ENCODE measurements at places on chromosomes 1 and 21.

- no peaks in the 10 kb centered on the region for H3K27me3 ChIP-seq
- H3K4me1 ChIP-seq, result peaks cover 20% of the 10 kb centered on the region
- peak overlapping the region; percentile 94 for H3K4me3 ChIP-seq
Observed at GRCh38 chr1:65149351-65150107, 1.5 kb downstream of the AK4 start.

DNA sequence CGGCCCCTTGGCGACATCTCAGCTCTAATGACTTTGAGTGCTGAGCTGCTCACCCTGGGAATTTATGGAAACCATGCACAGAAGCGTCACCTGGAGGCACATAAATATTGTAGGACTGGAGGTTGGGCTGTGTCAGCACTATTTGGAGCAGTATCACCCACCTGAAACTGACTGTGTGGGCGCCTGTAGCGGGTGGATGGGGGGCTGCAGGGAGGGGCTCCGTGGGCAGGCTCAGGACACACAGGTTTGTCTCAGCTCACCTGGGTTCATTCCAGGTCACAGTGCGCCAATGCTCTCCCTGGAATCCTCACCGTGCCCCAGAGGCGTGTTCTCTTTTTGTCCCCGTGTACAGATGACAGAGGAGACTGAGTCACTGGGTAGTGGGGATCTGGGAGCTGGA lies 74.8 kb upstream of the ACTL8 start:
- H3K27ac ChIP-seq, result no peak overlapping the region
- no peaks in the 10 kb centered on the region for H3K36me3 ChIP-seq
- H3K4me1 ChIP-seq, result peaks cover 11% of the 10 kb centered on the region
- no peak overlapping the region for H3K4me3 ChIP-seq
- DNase-seq, result no peak

DNA sequence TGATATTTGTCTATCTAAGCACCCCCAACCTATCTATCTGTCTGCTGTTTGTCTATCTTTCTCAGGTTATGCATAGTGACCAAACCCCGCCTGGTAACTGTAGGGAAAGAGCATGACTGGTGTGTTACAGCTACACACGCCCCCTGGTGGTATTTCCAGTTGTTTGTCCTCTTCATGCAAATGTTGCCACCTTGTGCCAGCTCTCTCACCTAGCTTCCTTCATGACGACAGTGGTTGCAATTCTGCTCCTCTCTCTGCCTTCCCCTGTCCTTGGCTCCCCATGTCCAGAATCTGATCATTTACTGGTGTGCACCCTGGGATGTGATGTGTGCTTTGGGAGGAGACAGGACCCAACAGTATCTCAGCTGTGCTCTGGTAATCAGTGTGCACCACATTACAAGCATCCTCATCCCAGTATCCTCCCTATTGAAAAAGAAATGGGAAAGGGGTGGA lies 8.1 kb upstream of the INKA2 start:
- H3K4me3 ChIP-seq, result no peak overlapping the region
- no peak overlapping the region for H3K27ac ChIP-seq
- no peaks in the 10 kb centered on the region for H3K27me3 ChIP-seq
- H3K4me1 ChIP-seq, result peaks cover 3% of the 10 kb centered on the region
- no peak for DNase-seq
- no peaks in the 10 kb centered on the region for H3K36me3 ChIP-seq

GRCh38 chr1:91757763-91758460 lies 128.0 kb downstream of the TGFBR3 start:
- H3K36me3 ChIP-seq, result peaks cover 7% of the 10 kb centered on the region
- H3K27ac ChIP-seq, result peak overlapping the region; percentile 82
- no peak for DNase-seq
- H3K4me1 ChIP-seq, result peaks cover 100% of the 10 kb centered on the region
- H3K4me3 ChIP-seq, result no peak overlapping the region

- no peaks in the 10 kb centered on the region for H3K36me3 ChIP-seq
- H3K4me1 ChIP-seq, result peaks cover 10% of the 10 kb centered on the region
- H3K27me3 ChIP-seq, result no peaks in the 10 kb centered on the region
- no peak overlapping the region for H3K4me3 ChIP-seq
Observed at GRCh38 chr21:16976193-16976592, 536.6 kb upstream of the CXADR start.

DNA sequence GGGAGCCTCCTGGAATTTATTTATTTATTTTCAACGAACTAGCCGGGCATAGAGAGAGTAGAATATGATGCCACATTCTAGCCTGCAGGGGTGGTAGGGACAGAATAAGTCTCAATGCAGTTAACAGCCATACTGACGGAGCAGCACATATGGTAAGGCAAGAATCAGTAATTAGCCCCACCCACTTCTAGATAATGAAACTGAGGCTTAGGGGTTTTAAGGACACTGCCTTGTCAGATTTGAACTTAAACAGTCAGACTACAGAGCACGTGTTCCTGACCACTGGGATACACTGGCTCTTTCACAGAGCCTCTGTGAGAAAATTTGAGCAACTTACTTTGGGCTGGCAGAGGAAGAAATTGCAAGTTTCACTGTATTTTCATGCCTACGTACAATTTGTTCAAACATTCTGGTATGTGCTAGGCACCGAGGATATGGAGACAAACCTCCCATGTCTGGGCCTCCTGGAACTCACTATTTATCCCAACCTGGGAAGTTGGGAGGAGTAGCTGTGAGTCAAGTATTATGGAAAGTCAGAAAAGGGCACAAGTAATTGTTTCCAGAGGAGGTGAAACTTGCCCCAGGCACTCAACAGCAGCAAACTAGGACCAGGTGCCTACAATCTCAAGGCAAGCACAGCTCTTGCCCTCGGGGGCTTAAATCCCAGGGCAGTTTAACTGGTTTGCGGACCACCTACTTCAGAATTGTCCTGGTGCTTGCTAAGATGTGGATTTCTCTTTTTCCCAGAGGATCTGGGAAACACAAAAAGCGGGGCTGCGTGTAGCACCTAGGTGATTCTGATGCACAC lies 1.6 kb upstream of the CLIC4 start:
- no peak for DNase-seq
- H3K27ac ChIP-seq, result peak overlapping the region; percentile 100
- peak overlapping the region; percentile 25 for H3K4me3 ChIP-seq
- H3K36me3 ChIP-seq, result no peaks in the 10 kb centered on the region

- no peaks in the 10 kb centered on the region for H3K36me3 ChIP-seq
- DNase-seq, result no peak
- peaks cover 17% of the 10 kb centered on the region for H3K4me1 ChIP-seq
- H3K27ac ChIP-seq, result no peak overlapping the region
Observed at GRCh38 chr1:197924516-197925123, 7.4 kb downstream of the LHX9 start.

GRCh38 chr1:208154679-208155642 lies 89.2 kb downstream of the PLXNA2 start:
- H3K36me3 ChIP-seq, result no peaks in the 10 kb centered on the region
- no peak overlapping the region for H3K27ac ChIP-seq

DNA sequence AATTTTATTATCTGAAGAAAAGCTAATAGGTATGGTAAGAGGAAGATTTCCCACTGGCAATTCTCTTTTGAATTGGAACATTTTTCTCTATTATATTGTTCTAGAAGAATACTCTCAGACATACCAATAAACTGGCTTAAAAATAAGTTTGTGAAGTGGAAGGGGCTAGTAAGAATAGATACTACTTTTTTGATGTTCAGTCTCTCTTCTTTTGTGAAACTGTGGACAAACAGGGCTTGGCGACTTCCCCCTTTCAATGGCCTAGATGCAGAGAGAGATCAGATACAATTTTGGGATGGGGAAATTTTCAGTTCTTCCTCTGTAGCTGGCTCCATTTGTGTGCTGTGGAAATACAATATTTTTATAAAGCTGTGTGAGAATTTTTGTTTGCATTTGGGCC lies 2.5 kb downstream of the PBX1 start:
- no peaks in the 10 kb centered on the region for H3K36me3 ChIP-seq
- peaks cover 19% of the 10 kb centered on the region for H3K4me1 ChIP-seq
- peak overlapping the region; percentile 84 for H3K27ac ChIP-seq
- no peak for DNase-seq
- no peaks in the 10 kb centered on the region for H3K27me3 ChIP-seq

GRCh38 chr21:37967036-37967435 lies 50.8 kb upstream of the KCNJ6 start:
- H3K27me3 ChIP-seq, result no peaks in the 10 kb centered on the region
- DNase-seq, result no peak
- H3K4me1 ChIP-seq, result no peaks in the 10 kb centered on the region

GRCh38 chr1:59043796-59044195 lies 253.1 kb upstream of the FGGY start:
- H3K27me3 ChIP-seq, result no peaks in the 10 kb centered on the region
- H3K4me1 ChIP-seq, result peaks cover 15% of the 10 kb centered on the region
- no peak overlapping the region for H3K4me3 ChIP-seq
- no peak for DNase-seq
- H3K36me3 ChIP-seq, result no peaks in the 10 kb centered on the region

GRCh38 chr1:153526132-153526543 lies 9.7 kb downstream of the S100A6 start:
- no peaks in the 10 kb centered on the region for H3K36me3 ChIP-seq
- no peak for DNase-seq
- peaks cover 8% of the 10 kb centered on the region for H3K4me1 ChIP-seq
- H3K27me3 ChIP-seq, result no peaks in the 10 kb centered on the region
- no peak overlapping the region for H3K27ac ChIP-seq
- H3K4me3 ChIP-seq, result no peak overlapping the region

- H3K4me1 ChIP-seq, result no peaks in the 10 kb centered on the region
- H3K27ac ChIP-seq, result no peak overlapping the region
- no peak for DNase-seq
- H3K36me3 ChIP-seq, result no peaks in the 10 kb centered on the region
Observed at GRCh38 chr1:37404711-37405110, 69.7 kb upstream of the ZC3H12A start.

DNA sequence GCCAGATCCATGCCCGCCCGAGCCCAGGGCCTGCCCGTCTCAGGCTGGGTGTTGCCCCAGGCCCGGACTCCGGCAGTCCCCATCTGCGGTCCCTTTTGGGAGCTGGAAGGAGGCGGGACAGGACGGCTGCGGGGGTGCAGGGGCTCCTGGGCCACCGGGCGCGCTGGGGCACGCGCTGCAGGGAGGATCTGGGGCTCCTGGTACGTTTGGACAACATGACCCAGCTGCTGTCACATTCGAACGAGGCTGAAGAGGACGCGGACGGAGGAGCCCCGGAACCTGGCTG lies 6.6 kb upstream of the CALML6 start:
- peak overlapping the region; percentile 86 for H3K27ac ChIP-seq
- peaks cover 38% of the 10 kb centered on the region for H3K4me1 ChIP-seq
- H3K27me3 ChIP-seq, result no peaks in the 10 kb centered on the region
- no peaks in the 10 kb centered on the region for H3K36me3 ChIP-seq
- DNase-seq, result no peak

DNA sequence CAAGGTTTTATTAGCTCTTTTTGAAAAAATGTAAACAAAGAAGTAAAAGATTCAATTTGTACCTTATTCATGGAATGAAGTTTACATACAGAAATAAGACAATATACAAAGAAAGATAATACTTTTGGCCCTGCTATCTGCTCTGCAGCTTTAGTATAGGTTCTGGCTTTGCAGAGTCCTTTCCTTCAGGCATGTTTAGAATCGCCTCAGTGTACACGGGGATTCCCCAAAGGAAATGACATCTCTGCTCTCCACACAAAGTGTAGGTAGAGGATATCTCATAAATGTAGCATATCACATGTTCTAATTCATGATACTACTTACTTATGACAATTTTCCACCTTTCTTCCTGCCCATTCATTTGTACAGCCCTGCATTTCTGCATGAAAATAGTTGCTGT lies 222.6 kb upstream of the DPYD start:
- H3K4me3 ChIP-seq, result no peak overlapping the region
- H3K27me3 ChIP-seq, result no peaks in the 10 kb centered on the region
- no peak overlapping the region for H3K27ac ChIP-seq
- no peaks in the 10 kb centered on the region for H3K4me1 ChIP-seq
- DNase-seq, result no peak

GRCh38 chr1:33387625-33388024 lies 43.3 kb downstream of the PHC2 start:
- no peak overlapping the region for H3K27ac ChIP-seq
- H3K4me3 ChIP-seq, result no peak overlapping the region
- peaks cover 76% of the 10 kb centered on the region for H3K4me1 ChIP-seq
- no peaks in the 10 kb centered on the region for H3K36me3 ChIP-seq
- peak; percentile 47 for DNase-seq

DNA sequence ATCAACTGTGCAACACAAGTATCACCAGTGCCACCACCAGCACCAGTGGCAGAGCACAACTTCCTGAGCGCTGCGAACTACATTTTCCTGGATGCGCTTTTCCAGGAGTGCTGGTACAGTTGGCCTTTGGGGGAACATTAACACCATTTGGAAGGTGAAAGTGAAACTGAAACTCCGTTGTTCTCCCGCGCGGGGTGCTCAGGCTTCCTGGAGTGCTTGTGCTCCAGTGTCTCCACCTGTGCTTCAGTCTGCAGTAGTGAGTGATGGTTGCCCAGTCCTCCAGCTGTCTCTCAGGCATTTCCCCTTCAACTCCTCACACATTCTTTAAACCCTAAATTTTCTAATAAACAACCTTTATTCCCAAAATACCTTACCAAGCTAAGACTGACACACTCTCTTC lies 187.8 kb downstream of the LRRIQ3 start:
- no peaks in the 10 kb centered on the region for H3K36me3 ChIP-seq
- H3K4me3 ChIP-seq, result no peak overlapping the region
- H3K27ac ChIP-seq, result no peak overlapping the region
- H3K4me1 ChIP-seq, result no peaks in the 10 kb centered on the region
- DNase-seq, result no peak

DNA sequence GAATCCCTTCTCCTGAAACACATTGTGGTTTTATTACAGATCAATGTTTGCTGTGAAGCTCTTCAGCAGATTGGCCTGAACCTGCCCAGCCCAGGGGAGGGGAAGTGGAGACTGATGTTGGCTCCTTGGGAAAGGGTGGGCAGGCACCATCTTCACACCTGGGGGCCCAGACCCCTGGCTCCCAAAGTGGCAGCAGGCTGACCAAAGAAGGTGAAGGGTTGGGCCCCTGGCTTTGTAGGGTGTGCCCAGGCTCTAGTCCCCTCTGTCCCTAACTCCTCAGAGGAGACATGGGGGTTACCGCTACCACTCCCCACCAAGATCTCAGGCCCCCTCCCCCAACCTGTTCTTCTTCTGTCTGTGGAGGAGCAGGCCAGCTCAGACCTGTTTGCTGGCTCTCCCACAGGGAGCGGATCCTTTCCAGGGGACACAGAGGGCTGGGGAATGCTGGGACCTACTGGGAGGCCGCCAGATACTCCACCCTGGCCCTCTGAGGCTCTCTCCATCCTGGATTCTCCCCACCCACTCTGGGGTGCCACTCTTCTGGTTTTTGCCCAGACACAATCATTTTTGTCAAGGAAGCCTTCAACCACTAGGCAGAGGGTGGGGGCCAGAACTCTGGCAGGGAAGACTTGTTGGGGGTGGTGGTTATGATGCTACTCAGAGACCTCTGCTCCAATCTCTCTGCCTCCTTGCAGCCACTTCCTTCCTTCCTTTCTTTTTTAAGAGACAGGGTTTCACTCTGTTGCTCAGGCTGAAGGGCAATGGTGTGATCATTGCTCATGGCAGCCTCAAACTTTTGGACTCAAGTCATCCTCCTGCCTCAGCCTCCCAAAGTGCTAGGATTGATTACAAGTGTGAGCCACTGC lies 5.0 kb upstream of the EFNA3 start:
- peaks cover 25% of the 10 kb centered on the region for H3K4me1 ChIP-seq
- no peak overlapping the region for H3K4me3 ChIP-seq
- H3K27ac ChIP-seq, result no peak overlapping the region
- H3K36me3 ChIP-seq, result no peaks in the 10 kb centered on the region
- DNase-seq, result no peak
